AG04449 (cell line): ENCODE measurements at places on chromosomes 5 and 9.

GRCh38 chr9:35538361-35539234 is 48.7 kb downstream of the RUSC2 start:
- DNase-seq: no peak

DNA sequence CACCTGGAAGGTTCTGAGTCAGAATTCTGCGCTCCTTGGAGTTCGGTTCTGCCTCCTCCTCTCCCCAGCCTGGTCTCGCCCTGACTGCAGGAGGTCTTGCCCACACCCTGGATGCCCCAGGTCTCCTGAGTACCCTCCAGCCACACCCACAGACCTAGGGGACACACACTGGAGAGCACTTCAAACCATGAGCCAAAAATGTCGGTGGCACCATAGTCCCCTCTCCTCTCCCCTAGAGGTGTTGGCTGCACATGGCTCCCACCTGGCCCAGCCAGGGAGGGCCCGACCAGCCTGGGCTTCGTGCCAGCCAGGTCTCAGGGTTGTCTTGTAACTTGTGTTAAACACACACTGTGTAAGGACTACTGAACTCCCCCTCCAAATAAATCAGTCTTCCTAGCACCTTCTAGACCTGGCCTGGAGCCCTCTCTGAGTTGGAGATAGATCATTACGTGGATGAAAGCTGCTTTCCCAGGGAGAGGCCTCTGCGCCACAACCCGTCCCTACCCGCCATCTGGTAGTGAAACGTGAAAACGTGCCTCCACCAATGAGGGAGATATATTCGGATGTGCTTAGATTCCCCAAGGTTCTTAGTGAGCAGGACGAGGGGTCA is 49.9 kb upstream of the CTSL start:
- no peak for DNase-seq

DNA sequence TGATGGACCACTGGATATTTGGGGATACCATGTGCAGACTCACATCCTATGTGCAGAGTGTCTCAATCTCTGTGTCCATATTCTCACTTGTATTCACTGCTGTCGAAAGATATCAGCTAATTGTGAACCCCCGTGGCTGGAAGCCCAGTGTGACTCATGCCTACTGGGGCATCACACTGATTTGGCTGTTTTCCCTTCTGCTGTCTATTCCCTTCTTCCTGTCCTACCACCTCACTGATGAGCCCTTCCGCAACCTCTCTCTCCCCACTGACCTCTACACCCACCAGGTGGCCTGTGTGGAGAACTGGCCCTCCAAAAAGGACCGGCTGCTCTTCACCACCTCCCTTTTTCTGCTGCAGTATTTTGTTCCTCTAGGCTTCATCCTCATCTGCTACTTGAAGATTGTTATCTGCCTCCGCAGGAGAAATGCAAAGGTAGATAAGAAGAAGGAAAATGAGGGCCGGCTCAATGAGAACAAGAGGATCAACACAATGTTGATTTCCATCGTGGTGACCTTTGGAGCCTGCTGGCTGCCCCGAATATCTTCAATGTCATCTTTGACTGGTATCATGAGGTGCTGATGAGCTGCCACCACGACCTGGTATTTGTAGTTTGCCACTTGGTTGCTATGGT is 54.5 kb upstream of the HNRNPA0 start:
- DNase-seq: no peak

GRCh38 chr5:98130261-98131035 is 643.0 kb upstream of the RGMB start:
- DNase-seq: no peak

GRCh38 chr5:83433891-83434290 is 37.7 kb upstream of the VCAN start:
- no peak for DNase-seq

- no peak for DNase-seq
Observed at GRCh38 chr5:169288066-169288930, 12.6 kb downstream of the SLIT3 start.

- no peak for DNase-seq
Observed at GRCh38 chr5:87877495-87877894, 391.1 kb downstream of the TMEM161B start.

DNA sequence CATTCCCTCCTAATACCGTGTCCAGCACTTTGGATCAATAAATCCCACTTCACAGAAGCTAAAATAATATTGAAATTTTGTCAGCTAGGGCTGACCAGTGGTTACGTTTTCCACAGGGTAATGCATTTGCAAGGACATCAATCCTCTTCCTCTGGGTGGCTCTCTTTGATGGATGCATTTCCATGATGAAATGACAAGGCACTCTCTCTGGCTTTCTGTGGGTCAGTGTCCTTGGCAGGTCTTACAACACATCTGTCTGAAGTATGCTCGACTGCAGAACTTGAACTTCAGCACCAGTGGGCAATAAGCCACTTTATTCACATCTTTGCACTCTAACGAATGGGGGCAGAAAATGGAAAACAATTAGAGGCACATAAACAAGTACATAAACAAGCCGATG is 330.1 kb downstream of the ADAMTS6 start:
- no peak for DNase-seq

- no peak for DNase-seq
Observed at GRCh38 chr5:1325191-1325741, 19.6 kb downstream of the CLPTM1L start.

DNA sequence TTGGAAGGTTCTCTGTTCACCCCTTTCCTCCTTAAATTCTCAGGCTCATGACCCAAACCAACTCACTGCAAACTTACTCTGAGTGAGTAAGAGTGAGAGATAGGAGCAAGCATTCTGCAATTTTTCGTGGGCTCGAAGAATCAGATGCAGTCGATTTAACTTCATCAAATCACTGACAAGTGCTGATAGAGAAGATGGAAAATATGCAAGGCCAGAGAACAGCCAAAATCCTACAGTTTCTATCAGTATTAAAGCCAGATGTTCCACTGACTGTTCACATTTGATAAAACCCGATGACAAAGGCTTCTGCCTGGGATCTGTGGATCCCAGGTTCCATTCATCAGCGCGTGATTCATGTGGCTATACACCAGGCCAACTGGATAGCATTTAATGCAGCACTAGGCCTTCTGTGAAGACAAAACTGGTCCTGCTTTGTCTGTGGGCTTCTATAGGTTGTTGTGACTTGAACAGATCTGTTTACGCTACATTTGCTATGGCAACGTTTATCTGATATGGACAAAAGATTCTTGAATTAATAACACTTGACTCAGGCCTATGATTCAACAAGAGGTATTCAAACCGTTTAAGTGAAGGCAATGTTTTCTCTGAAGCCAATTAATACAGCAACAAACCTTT is 251.2 kb downstream of the NFIB start:
- no peak for DNase-seq

- DNase-seq: no peak
Observed at GRCh38 chr5:41636605-41637004, 126.2 kb upstream of the PLCXD3 start.

DNA sequence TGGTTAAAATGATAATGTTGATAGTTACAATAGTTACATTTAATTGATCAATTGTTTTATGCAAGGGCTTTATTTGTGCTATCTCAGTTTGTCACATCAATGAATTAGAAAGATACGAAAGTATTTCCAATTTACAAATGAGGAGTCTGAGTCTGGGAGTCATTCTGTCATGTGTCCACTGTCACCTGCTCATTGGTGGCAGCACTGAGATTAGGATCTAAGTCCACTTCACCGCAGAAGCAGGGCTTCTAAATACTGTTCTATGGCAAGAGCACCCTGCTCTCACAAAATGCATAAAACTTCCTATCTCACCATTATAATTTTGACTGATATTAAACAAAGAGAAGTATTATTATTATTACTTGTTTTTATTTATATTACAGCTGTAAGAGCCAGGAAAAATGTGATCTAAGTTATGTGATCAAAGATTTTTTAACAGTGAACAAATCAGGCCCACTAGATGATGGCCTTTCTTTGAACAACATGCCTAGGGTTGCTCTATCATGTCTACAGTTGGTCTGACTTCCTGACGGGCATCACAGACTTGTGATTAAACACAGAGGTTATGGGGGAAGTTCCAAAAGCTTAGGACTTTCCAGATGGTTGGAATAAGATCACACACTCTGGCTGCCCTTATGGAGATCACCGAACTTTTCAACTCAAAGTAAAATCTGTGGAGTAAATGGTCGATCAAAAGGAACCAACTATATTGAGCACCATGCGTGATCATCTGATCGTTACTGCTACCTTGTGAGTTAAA is 15.1 kb downstream of the TLR4 start:
- DNase-seq: no peak

GRCh38 chr9:88628114-88628513 is 93.1 kb downstream of the NXNL2 start:
- no peak for DNase-seq
